ENCODE measurements at places on chromosomes 3 and 15. TPM values are rescaled to one million over a fixed set of nuclear protein-coding genes. Genes with fewer than 3 reads are reported as not detected.

Gene SSUH2
- total RNA-seq: 0.27 TPM

Gene CDCP1
- 21.8 TPM for total RNA-seq

Gene OR5H1
- not detected for total RNA-seq

Gene EXOG
- total RNA-seq: 22.7 TPM

Gene PLSCR2
- 0.11 TPM for total RNA-seq

Gene ADGRG7
- total RNA-seq: not detected

Gene COL7A1
- total RNA-seq: 1.1 TPM

Gene HYAL1
- 0.07 TPM for total RNA-seq

Gene SPINK8
- not detected for total RNA-seq

Gene GOLGA8S
- total RNA-seq: 0.80 TPM

Gene TTC23
- total RNA-seq: 2.3 TPM

Gene SAMD7
- total RNA-seq: not detected

Gene ANKRD63
- total RNA-seq: not detected

Gene OR5K2
- not detected for total RNA-seq

Gene FES
- 25.8 TPM for total RNA-seq

Gene ARPP21
- total RNA-seq: not detected

Gene PLCB2
- total RNA-seq: 192 TPM

Gene STX19
- total RNA-seq: not detected

Gene NLGN1
- not detected for total RNA-seq

Gene PEX5L
- 0.57 TPM for total RNA-seq
